ENCODE measurements at places on chromosomes 7 and 10.

DNA sequence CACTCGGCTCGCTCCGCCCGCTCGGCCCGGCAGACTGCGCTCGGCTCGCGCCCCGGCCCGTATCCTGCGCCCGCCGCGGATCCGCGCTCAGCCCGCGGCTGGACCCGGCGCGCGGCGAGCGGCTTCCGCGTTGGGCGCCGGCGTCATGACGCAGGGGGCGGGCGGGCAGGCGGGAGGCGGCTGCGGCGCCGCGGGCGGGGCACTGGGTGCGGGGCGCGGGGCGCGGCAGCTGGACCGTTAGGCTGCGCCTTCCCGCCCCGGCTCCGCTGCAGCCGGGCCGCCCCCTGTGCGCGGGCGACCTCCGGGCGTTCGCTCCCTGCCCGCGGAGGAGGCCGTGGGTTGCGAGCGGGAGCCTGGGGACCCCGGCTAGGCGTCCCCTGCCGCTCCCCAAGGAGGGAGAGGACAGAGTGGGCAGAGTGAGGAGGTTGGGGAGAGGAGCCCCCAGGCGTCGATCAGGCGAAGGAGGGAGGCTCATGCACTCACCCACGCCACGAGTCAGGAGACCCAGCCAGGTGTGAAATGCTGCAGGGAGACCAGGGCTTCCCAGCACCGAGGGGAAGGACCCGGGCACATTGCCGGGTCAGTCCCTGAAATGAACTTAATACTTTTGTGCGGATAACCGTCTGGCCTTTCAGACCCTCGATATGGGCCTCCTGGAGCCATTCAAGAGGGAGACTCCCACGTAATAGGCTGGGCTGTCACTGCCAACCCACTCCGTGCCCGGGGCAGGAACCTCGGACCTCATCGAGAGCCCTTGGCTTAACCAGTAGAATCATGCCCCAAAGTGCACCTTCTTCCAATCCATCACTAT lies at the start of gene PIP4K2A:
Gene PIP4K2A, minus strand, starts transcription at position 100 of the 811 bp plus-strand sequence. CDS start 252 bp downstream, outside the sequence.
- DNase-seq = peak; percentile 89

- no peak for DNase-seq
Measured at GRCh38 chr7:24406053-24406788, 122.2 kb downstream of the NPY start.

DNA sequence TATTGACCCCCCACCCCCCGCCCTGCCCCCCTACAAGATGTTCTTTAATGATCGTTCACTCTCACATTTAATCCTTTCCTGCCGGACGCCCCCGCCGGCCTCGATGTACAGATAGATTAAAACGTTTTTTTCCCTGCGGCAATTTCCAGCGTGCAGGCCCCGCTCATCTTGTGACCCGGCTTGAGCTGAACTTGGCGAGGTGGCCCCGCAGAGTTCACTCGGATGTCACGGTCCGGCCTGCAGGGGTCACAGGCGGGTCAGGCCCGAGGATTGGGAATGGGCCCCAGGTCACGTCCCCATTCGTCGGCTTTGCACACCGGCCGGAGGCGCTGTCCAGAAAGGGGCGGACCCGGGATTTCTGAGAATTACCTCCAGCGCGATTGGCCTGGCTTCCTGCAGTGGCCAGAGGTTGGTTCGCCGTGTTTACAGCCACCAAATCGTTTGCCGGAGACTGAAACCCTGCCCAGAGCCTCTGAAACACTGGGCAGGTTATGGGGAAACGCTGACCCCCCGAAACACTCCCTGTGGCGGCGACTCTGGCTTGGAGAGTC lies 1.9 kb upstream of the CYP26A1 start:
- no peak for DNase-seq

- no peak for DNase-seq
Measured at GRCh38 chr7:47401611-47402570, 180.0 kb downstream of the TNS3 start.

GRCh38 chr7:365593-365992 lies 75.6 kb downstream of the FOXL3 start:
- DNase-seq = no peak

DNA sequence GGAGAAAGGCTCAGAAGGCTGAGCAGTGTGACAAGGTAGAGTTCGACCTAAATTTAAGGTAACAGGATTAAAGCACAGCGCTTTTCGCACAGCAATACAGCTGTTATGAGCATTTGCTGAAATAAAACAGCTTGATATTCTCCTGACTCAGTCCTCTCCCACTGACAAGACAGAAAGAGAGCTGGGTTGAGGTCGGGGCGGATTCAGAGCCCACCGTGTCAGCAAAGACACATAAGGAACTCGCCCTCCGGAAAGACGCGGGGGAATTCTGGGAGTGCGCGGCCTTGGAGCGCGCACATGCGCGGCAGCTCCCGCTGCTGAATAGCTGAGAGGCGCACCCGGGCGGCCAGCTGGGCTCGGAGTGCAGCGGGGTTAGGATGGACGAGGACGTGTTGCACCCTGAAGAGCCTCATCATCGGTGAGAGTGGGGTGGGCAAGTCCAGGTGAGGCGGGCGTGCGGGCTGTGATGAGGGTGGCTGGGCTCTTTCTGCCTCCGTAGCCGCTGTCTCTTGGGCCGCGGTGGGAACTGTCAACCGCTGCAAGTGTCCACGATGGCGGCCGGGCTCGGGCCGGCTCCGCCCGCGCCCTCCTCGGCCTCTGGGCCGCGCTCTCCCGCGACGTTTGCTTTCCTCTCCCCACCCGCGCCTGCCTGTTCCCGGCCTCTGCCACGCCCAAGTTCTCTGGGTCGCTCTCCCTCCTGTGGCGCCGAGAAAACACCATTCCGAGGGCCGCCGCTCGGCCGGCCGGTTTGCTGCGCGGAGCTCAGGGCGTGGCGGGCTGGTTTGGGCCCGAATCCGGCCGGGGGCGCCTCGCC lies 120.6 kb downstream of the LYZL1 start:
- DNase-seq = peak; percentile 54

- peak; percentile 88 for DNase-seq
Measured at GRCh38 chr7:3063016-3063753, 19.5 kb upstream of the CARD11 start.

- peak; percentile 40 for DNase-seq
Measured at GRCh38 chr10:30433306-30433729, 666 bp upstream of the MAP3K8 start.

DNA sequence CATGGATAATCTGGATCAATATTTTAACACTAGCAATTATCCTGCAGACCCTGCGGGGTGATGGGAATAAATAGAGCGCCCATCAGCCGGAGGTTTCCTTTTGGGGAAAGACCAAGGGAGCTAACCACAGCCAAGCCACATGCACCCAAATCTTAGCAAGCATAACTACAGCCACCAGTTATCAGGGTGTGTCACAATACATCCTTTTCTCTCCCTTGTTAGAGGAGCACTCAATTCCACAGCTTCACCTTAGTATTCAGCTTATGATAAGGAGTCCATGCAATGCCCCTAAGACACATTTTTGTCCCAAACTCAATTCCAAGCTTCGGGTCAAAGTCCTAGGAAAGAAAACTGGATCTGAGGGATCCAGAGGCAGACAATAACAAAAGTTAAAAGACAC lies 15.9 kb downstream of the TOMM7 start:
- DNase-seq = no peak

GRCh38 chr10:97684866-97685394 lies 2.1 kb downstream of the AVPI1 start:
- no peak for DNase-seq

GRCh38 chr10:89029785-89030437 lies 39.3 kb downstream of the FAS start:
- DNase-seq = peak; percentile 74

GRCh38 chr10:114548662-114549061 lies 109.4 kb downstream of the ABLIM1 start:
- DNase-seq = no peak

- DNase-seq = no peak
Measured at GRCh38 chr10:5618042-5618441, 48.4 kb downstream of the ASB13 start.

DNA sequence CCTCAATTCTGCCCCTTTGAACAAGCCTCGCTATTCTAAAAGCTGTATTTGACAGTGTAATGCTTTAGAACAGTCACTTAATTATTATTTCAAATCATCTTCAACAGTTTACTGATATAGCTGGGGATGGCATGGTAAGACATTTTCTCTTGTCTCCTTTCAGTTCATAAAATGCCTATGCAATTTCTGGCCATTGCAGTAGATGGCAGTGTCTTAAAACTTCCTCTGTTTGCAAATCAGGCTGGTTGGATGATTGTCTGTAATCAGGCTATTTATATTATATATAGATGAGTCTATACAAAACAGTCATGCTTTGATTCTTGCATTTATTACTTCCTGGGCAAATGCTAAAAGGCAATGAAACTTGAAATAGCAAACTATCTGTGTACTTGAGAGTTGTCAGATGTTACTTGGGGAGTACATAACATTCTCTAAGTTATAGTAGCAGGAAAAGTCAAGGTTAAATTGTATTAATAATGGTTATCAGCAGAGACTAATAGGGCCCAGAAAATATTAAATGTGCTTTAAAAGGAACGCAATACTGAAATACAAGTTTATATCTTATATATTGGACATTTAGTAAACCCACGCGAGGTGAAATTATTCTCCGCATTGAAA lies 55.5 kb upstream of the LHFPL3 start:
- no peak for DNase-seq

- DNase-seq = no peak
Measured at GRCh38 chr10:74371696-74372095, 220.7 kb downstream of the ADK start.

DNA sequence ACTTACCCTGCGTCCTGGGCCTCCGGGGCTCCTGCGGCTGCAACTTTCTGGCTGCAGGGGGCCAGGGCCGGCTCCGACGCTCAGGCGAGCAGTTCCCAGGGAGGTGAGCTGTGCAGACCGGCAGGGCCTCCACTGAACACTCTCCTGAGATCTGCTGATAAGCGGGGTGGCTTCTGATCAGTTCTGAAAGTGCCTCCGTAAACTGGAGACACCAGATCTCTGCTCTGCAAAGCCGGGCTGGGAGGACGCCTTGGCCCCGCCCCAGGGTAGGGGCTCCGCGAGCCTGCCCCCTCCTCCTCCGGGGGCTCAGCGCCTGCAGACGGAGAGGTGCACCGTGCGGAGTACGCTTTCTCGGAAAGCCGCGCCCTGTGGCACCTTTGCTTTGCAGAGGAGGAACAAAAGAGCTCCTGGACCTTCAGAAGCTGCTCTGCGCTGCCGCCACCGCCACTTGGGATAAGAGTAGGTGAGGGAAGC lies 141.3 kb upstream of the VKORC1L1 start:
- no peak for DNase-seq

GRCh38 chr10:71740069-71740653 lies 20.6 kb upstream of the C10orf105 start:
- DNase-seq = no peak

DNA sequence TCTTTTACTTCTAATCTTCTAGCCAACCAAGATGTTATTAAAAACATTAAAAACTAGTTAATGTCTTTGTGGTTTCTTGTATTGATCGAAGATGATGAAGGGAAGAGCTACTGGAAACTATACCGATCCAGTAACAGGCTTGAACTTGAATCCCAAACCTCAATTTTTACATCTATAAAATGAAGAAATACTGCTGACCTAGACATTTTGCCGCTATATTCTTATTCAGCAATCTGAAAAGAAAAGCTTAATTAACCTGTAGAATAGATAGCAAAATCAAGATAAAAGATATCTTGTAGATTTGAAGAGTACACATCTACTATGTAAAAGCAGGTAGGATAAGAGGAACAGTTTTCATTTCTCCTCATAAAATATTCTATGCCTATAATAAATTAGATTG lies 326.1 kb upstream of the LRRN3 start:
- DNase-seq = no peak

DNA sequence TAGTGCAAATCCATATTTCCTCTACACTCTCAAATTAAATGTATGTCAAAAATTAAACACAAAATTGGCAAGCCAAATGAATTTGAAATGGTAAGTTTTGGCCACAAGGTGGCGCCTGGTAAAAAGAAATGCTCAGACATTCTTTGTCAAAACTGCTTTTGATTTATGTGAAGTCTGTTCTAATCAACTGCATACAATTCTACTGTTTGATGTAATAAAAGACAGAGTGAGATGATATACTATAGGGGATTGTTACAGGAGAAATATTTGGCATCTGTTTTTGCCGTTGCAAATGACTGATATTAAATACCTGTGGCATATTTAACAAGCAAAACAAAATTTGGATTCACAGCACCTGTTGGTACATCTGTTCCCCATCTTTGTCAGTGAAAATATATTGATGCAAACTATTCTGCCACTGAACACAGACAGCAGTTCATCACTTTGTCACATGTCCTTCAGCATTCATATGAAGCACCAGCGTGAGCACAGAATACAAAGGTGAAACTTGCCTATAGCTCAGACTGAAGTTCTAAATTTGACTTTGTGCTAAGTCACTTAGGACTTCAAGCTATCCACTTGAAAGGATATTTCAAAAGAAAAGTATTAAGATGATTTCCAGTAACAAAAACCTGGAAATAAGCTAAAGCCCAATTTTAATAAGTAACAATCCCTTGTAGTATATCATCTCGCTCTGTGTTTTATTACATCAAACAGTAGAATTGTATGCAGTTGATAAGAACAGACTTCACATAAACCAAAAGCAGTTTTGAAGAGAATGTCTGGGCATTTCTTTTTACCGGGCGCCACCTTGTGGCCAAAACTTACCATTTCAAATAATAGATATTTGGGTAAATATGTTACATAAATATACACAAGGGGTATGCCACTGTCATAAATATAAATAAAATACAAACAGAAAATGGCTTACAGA lies 10.2 kb upstream of the CH25H start:
- peak; percentile 65 for DNase-seq

GRCh38 chr7:74187915-74188675 lies 13.9 kb downstream of the EIF4H start:
- no peak for DNase-seq

- DNase-seq = no peak
Measured at GRCh38 chr10:113052076-113052830, 102.2 kb downstream of the TCF7L2 start.

DNA sequence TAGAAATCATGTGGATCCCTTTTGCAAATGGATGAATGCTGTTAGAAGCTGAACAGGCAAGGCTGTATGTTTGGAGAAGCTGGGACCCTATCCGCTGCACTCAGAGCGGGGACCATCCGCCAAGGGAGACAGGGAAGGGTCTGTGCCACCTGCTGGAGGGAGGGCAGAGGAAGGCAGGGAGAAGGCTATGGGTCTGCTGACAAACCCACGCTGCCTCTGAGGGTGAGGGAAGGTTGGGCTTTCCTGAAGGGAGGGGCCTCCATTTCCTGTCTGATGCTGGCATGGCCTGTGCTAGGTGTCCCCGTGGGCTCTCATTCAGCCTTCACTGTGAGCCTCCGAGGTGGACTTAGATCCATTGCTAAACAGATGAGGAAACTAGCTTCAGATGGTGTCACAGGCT lies 5.3 kb upstream of the CRHR2 start:
- DNase-seq = no peak

Measured in activated T-cell treated with anti-CD3 and anti-CD28 coated beads, Interleukin-2, amount 50 U/mL, for 72 hours (primary cell).